Left lung (tissue), 14 donors: ENCODE measurements at places on chromosomes 16 and 17.
A peak's percentile ranks its signal among the peaks of the same experiment; 100 is the strongest.

DNA sequence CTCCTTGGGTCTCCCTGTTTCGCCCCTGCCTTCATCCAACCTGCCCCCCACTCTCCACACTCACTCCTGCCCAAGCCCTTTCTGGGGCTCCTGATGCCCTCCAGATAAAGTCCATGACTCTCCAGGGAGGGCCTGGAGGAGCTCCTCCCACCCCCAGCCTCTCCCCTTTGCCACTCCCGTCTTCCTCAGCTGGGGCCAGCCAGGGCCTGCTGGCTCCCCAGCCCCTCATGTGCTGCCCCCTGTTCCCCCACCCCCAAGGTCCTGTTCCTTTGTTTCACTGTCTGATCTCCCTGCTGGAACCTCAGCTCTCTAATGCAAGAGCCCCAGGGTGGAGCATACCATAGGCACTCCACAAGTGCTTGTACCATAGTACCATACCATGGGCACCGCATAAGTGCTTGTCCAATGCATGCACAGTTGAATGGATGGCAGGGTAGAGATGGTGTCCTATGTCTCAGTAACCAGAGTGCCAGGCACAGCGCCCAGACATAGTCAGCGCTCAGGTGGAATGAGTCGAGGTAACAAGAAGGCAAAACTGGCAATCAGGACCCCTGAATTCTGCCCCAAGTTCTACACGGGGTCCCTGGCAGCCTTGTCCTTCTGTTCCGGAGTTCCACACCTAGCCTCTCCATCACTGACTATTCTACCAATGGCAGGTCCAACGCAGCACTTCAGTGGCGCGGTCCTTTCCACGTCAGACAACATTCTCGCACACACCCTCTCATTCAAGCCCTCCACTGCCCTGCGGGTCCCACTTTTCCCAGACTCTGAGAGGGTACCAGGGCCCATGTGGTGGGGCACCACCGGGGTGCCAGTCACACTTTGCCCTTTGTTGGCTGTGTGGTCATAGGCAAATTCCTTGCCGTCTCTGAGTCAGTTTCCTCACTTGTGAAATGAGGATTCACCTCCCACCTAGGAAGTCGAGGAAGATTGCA is 1.4 kb downstream of the PLCD3 start:
- no peak for DNase-seq

DNA sequence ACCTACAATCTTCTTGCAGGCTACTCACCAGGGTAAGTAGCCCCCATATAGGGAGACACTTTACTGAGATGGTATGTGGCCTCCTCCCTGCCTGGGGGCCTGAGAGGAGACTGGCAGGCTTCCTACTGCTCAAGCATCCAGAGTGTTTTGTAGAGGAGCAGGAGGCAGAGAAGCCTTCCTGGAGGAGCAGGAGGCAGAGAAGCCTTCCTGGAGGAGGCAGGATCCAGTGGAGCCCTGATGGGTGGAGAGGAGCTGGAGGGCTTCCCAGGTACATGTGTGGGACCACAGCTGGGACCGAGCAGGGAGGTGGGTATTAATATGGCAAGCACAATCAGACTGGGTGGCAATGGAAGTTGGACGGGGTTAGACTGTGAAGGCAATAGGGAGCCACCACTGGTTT is 2.1 kb upstream of the ADGRG5 start:
- DNase-seq, result no peak

DNA sequence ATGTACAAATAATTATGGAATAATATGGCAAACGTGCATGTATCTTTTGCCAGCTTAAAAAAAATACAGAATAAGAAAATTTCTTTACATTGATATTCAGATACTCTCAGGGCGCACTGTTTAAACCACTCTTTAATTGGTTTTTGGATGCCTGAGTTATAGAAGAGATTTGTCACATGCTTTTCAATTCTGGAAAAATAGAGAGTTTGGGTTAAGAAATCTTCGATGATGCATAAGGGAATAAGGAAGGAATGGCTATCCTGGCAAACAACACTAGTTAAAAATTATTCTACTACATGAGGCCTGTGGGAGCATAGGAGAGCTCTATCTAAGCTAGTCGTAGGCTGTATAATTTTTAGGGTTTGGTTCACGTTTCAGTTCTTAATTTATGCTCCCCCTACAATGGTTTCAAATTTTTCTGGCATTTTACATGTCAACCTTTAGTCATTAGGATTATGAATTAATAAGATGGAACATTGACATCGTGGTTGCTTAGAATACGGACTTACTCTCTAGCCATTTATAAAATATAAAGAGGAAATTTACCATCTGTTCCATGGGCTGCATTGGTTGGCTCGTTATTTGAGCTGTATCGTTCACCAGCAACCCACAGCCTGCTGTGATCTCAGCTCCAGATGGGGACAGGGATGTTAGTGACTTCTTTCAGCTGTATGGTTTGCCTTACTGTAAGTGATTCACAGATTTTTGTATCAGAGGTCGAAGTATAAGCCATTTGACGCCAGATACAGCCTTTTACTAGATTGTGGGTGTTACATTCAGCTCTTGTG is 15.9 kb downstream of the NARF start:
- no peak for DNase-seq

DNA sequence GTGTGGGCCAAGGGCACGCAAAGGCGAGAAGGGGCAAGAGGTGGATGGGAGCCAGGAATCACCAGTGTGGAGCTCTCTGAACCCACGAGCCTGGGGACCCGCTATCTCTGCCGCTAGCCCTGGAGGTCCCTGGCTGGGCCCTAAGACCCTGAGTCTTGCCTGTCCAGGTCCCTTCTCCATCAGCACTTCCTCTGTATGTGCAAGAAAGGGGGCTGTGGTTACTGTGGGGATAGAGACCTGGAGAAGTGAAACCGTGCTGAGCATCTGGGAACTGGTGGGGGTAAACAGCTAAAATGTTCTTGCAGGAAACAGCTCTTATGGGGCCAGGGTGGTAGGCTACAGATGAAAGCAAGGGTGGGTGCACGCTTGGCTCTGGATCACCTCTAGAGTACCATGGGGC is 3.1 kb downstream of the SPNS3 start:
- DNase-seq, result no peak

DNA sequence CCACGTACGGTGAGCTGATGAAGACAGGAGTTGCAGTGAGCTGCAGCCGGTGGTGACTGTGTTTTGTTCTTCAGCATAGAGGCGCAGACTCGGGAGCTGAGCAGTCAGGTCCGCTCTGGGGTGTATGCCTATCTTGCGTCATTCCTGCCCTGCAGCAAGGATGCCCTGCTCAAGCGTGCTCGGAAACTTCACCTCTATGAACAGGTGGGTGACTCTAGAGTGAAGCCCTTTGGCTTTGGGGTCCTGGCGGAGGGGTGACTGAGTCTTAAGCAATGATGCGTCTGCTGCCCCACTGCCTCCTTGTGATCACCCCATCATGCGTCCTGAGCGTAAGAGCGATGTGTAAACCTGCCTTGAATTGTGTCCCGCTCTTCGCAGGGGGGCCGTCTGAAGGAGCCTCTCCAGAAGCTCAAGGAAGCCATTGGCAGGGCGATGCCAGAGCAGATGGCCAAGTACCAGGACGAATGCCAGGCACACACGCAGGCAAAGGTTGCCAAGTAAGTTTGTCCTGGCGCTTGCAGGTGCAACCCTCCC is 22.9 kb downstream of the UBN1 start:
- DNase-seq, result peak; percentile 67

DNA sequence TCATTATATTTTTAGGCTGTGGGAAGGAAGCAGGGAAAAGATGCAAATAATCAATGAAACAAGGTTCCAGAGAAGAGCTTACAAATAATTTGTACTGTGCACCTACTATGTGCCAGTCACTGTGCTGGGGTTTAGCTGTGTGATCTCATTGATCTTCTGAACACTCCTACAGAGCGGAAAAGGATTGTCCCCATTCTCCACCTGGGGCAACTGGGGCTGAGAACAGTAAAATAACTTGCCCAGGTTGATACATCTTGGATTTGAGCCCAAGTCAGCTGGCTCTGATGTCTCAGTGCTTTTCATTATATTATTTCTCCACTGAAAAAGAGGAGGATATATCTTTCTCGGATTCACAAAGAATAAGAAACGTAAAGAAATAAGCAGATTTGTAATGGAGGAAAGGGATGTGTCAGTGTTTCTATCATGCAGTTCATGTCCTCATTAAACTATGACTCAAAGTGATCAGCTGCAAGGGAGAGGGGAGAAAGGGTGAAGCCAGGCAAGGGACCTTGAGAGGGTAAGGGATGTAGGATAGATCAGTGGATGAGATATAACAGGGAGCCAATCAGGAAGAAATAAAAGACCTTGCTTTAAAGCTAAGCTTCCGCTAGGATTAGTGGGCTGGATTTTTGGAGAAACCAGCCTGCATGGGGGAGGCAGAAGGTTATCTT is 143.6 kb upstream of the NOL11 start:
- DNase-seq, result no peak
